Activated CD8-positive, alpha-beta memory T cell treated with anti-CD3 and anti-CD28 coated beads for 4 hours (primary cell): ENCODE measurements at places on chromosomes 12 and 14.
A peak's percentile ranks its signal among the peaks of the same experiment; 100 is the strongest.

- no peak for DNase-seq
Measured at GRCh38 chr12:11497995-11498394, 102.6 kb upstream of the PRB2 start.

DNA sequence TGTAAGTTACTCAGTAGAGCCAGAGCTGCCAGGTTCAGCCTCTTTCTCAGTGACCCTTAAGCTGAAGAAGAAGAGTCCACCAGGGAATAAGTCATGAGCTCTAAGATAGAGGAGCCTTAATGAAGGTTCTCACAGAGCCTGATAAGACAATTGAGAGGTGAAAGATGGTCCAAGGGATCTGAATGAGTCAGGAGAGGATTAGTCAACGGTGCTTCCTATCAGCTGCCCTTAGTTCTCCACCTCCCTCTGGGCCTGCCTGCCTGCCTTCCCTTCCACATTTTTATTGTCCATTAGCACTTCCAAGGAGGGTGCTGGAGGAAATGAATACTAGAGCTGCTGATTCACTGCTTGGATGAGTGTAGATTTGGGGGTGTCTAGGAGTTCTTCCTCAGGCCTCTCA, 161.7 kb upstream of the RMST start:
- no peak for DNase-seq

GRCh38 chr12:67038486-67038885, 230.7 kb upstream of the CAND1 start:
- no peak for DNase-seq

DNA sequence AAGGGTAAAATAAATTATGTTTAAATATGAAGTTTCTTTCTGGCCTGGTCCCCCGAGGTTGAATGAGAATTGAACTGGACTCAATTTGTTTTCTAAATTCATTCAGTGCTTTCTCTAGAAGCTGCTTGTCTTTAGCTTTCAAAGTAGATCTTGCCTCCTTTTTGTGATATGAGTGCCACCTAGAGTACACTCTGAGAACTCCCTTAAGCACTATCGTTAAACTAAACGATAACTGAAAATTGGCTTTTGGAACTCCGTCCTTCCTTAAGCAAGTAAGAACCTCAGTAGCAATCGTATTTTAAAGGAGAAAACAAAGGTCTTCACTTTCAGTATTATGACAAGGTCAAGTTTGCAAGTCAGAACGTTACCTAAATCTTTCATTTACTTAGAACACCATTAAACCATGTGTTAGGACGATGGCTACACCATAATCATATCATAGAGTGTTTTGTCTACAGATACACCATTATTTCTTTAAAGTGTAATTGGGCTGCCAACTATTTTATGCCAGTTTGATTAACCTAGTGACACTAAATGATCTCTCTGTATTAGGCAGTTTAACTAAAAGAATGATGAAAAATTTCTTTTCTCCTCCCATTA, 364.8 kb downstream of the SNAPC1 start:
- DNase-seq, result no peak

- DNase-seq, result no peak
Measured at GRCh38 chr12:14956024-14956891, 5.1 kb downstream of the ARHGDIB start.

DNA sequence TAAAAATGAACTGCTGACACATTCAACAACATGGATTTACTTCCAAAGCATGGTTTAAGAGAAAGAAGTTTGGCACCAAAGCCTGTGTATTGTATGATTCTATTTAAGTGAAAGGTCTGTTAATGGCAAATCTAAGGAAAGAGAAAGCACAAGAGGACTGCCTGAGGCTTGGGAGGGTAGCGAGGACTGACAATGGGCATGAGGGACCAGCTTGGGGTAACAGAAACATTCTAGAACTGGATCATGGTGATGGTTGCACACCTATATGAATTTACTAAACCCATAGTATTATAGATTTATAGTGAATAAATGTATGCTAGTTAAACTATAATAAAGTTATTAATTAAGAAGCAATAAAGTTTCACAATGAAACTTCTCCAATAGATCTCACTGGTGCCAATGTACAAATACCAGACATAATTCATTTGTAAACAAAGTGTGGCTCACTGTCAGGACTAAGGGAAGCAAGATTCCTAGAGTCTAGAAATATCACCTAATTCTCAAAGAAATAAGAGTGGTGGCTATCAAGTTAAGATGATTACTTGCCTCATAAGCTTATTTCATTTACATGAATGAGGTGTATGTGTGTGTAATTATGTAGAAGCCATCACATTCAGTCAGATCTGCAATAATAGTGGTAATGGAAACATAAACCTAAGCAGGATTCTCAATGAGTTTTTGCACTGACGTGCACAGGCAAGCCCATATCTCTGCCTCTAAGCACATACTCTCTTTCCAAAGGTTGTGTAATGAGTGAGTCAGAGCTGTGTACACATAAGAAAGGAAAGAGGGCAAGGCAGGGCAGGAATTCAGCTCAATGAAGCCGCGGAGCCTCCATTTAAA, 353.4 kb downstream of the KCNH5 start:
- DNase-seq, result no peak

GRCh38 chr12:82314406-82314892, 43.7 kb downstream of the CCDC59 start:
- no peak for DNase-seq

- no peak for DNase-seq
Measured at GRCh38 chr14:20612403-20612802, 21.2 kb upstream of the RNASE12 start.

GRCh38 chr14:77498120-77498979, at the start of gene ISM2:
TSS of gene ISM2 (minus strand) at chr14:77498816. CDS start at chr14:77498793, 23 bp downstream.
- DNase-seq, result peak; percentile 8

DNA sequence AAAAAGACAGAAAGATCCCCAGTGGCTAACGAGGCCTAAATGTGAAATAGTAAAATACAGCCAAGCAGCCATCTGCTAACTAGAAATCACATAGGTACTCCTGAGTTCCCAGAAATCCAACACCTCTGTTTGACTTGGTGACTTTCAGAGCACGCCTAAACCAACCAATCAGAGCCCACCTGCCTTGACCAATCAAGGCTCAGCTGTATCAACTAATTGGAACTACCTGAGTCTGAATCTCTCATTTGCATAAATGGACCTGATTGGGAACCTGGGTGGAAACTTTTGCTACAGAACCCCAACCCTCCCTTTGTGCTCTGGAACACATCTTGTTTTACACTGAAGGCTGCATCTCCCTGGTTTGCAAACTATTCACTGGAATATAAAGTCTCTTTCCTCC, 5.1 kb upstream of the TCL1B start:
- no peak for DNase-seq

GRCh38 chr12:25868193-25868592, 90.3 kb upstream of the RASSF8 start:
- DNase-seq, result no peak
